ENCODE measurements at places on chromosomes 4 and X. TPM values are rescaled to one million over a fixed set of nuclear protein-coding genes. Genes with fewer than 3 reads are reported as not detected.

The GAB3 gene
- 18.7 TPM for total RNA-seq

The TLL1 gene
- not detected for total RNA-seq

The LAS1L gene
- total RNA-seq: 41.1 TPM

DNA sequence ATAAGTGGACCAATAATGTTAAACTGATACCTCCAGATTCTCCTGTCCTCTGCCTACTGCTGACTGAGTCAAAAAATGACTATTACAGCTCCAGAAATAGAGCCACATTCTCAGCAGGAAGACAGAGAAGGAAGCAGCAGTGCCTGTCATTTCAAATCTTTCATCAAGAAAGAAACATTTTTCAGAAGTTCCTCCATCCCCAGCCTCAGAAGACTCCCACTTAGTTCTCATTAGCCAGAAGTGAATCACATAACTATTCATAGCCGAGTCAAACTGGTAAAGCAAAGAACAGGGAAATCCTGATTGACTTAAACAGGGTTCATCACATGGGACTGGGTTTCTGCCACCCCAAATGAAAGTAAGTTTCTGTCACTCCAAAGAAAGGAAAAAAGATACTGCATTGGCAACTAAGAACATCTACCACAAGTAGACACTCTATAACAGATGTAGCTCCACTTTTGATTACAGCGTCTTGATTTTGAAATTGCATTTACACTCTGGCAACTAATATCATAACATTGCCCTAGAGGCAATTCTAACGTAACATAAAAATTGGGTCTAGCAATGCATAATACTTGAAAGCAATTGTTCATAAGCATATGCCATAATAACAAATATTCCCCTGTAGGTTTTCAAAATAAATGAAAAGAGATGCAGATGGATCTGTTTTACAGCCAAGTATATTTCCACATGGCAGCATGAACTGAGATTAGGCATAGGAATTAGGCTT is 599.8 kb downstream of the GALNTL6 start:
- no peak for DNase-seq

- peak; percentile 27 for DNase-seq
These were observed 102.1 kb upstream of the TENM3 start for GRCh38 chr4:182141061-182141460.

DNA sequence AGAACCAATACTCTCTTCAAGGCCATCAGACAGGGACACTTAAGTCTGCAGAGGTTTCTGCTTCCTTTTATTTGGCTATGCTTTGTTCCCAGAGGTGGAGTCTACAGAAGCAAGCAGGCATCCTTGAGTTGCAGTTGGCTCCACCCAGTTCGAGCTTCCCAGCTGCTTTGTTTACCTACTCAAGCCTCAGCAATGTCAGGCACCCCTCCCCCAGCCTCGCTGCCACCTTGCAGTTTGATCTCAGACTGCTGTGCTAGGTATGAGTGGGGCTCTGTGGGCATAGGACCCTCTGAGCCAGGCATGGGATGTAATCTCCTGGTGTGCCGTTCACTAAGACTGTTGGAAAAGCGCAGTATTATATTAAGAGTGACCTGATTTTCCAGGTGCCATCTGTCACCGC is 12.6 kb upstream of the UGT2B15 start:
- no peak for DNase-seq

DNA sequence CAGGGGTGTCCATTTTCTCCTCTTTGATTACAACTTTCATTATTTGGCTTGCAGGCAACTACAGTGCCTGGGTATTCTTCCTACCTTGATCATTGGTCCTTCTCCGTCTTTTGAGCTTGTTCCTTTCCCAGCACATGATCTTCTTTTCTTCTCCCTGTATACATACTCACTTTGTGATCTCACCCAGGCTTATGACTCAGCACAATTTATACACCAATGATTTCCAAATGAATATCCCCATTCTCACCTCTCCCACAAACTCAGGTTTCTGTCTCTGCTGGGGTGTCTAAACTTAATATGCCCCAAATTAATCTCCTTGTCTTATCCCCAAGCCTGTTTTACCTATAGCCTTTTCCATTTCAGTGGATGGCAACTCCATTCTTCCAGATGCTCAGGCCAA is 19.5 kb upstream of the C4orf54 start:
- no peak for DNase-seq

DNA sequence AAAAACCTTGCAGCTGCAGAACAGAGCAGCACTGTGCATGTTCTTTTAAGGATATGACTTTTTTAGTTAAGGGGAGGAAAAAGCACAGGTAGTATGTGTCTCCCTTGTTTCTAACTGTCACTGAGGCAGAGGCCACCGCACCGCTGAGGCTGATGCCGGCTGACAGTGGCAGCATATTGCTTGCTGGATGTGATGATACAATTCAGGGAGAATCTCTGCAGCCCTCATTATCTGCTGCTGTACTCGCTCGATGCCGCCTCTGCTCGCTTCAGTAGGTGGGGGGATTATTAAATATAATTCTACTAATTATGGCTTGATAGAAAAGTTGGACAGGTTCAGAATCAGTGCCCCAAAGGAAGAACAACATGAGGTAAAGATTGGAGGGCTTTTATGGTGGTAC is 378.8 kb upstream of the NOCT start:
- DNase-seq: no peak

DNA sequence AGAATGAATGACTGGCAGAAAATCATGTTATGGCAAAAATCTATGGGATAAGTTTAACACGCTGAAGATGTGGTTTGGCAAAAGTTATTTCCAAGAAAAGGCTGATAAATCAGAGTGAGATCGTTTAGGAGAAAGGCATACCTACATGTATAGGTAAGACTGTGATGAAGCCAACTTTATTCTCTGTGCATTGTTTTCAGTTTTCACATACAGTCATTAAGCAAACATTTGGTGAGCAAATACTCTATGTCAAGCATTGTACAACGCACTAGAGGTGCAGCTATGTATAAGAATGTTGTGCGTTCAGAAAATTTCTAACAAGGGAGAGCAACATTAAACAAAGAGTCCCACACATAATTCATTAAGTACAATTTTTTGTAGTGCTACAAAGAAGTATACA is 121.7 kb downstream of the TEX13A start:
- DNase-seq: no peak

Measured in activated naive CD8-positive, alpha-beta T cell treated with anti-CD3 and anti-CD28 coated beads, Interleukin-2, amount 10 ng/mL, durations not matched to agents 7 days and 5 days (primary cell).